ENCODE measurements at places on chromosomes 2 and 18. TPM values are rescaled to one million over a fixed set of nuclear protein-coding genes. Genes with fewer than 3 reads are reported as not detected.

GRCh38 chr18:75607701-75608100, 180.2 kb upstream of the SMIM21 start:
- DNase-seq: no peak

SOX11 gene
- not detected for total RNA-seq

- no peak for DNase-seq
Measured at GRCh38 chr2:215626812-215627281, 191.0 kb upstream of the FN1 start.

DNA sequence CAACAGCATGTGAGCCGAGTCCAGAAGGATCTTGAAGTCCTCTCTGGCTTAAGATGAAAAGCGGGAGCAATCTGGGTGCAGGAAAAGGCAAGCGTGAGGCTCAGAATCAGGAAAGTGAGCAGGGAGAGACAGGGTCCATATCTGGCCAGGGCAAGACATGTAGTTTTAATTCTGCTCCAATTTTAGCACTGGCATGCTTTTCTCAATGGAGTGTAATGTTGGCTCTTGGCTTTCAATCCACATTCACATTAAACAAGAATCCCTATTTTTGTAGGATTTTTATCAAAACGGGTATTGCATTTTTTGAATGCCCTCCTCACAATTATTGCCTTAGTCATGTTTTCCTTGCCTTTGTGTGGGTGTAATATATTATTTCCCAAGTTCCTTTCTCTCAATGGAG, 6.0 kb downstream of the SPATA3 start:
- no peak for DNase-seq
